ENCODE measurements at places on chromosomes 13 and 19.

DNA sequence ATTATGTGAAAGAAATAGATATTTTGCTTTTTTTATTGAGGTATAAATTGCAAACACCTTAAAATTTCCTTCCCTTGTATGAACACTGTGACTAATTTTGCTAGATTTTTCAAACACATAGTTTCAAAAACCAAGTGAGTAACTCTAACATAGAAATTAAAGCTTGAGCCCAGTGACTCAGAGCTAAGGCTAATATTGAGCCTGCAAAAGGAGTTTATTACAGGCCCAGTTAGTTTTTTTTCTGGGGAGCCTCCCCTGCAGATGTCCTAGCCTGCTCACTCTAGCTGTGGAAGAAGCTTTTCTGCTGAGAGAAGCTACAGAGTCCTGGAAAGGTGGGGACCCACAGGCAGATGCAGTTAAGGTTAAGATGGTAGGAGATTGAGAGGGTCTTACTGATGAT lies 3.4 kb downstream of the ZNF430 start:
- no peak for DNase-seq

DNA sequence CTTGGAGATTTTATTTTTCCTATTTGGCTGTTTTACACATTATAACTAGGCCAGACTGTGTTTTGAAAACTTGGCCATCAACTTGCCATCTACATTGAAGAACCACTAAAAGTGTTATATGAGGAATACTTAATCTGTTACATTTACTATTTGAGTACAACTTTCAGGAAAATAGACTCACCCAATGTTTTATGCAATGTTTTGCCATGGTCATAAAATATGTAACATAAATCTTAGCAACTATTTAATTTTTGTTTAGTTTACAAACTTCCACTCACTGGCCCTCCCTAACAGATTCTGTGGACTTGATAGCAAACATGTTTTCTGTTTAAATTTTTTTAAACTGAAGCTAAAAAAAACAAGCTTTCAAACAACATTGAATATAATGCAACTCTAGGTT lies 23.7 kb upstream of the TRPC4 start:
- no peak for DNase-seq

- DNase-seq: peak; percentile 41
Measured at GRCh38 chr19:16586991-16587832, 15.0 kb upstream of the SLC35E1 start.

- DNase-seq: no peak
Measured at GRCh38 chr13:98822225-98822606, 69.7 kb upstream of the SLC15A1 start.

DNA sequence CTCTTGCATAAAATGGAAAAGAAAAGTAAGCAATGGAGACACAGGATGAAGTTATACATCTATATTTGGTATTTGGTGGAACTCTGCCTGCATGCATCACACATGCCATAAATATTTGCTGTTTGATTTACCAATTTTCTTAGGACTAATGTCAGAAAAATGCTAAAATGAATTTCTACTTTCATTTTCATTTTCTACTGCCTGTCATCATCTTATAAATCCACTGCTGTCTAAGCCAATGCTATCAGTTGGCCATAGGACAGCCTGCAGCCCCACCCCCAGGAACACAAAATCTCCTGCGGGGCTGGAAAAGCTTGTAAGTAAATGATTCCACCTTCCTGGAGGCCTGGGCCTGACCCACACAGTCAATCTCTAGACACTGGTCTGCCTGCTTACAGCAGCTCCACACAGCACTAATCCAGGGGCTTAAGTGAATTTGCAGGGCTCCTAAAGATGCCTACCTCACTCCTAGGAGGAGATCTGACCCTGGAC lies 122.0 kb downstream of the ENOX1 start:
- DNase-seq: no peak

- no peak for DNase-seq
Measured at GRCh38 chr19:10855879-10856522, 7.8 kb downstream of the C19orf38 start.

DNA sequence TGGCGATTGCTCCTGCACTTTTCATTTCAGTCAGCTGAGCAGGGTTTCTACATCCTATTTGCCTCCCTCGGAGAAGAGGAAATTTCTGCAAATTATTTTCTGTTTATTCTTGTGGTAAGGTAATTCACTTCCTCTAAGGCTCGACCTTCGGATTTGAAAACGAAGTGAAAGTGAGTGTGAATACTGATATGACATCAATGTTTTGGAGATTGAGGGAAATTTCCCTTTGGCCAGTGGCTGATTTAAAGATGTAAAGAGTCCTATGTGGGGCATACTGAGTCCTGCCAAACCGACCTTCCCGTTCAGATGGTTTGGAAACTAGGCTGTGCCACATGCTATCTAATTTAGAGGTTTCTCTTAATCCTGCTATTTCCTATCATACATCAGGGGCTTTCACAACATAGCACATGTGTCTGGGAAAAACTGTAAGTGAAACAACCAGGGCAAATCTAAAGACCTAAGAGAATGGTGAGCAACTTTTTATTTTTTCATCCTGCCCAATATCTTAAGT lies 112.3 kb downstream of the POSTN start:
- DNase-seq: no peak

- DNase-seq: peak; percentile 67
Measured at GRCh38 chr19:43765109-43765876, 10.5 kb upstream of the SMG9 start.

DNA sequence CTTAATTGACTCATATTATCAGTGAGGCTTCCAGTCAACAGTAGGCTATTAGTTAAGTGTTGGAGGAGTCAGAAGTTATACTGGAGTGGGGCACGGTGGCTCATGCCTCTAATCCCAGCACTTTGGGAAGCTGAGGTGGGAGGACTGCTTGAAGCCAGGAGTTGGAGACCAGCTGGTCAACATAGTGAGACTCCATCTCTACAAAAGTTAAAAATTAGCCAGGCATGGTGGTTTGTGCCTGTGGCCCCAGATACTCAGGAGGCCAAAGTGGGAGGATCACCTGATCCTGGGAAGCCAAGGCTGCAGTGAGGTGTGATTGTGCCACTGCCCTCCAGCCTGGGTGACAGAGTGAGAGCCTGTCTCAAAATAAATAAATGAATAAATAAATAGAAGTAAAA lies 53.2 kb downstream of the COMP start:
- DNase-seq: no peak

GRCh38 chr19:45824531-45825262 lies 9.6 kb upstream of the RSPH6A start:
- DNase-seq: no peak

GRCh38 chr19:11704626-11705025 lies 34.1 kb downstream of the ZNF823 start:
- no peak for DNase-seq

DNA sequence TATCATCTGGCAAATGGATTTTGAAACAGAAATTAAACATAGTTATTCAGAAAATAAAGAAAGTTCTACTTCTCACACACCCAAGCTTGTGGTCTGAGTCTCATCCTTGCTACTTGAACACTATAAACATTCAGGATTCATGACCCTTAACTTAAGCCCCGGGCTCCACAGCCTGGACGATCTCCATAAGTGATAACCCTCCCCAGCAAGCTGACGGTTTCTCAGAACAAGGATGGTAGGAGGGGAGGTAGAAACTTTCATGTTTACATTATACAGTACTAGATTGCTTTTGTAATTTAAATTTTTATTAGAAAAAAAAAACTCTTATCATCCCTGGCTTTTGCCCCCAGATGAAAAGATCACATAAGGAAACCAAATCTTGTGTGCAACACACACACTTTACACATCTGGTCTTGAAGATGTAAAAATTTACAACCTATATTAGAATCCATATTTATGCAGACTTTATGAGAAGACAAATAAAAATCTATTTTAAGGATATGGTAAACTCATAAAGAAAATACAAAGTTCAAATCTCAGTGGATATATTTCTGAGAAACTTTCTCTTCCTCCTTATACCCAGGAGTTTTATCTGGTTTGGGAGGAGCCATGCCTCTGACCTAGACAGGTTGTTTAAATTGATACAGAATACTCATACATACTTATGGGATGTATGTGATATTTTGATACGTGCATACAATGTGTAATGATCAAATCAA lies 20.0 kb upstream of the ATP12A start:
- DNase-seq: no peak

DNA sequence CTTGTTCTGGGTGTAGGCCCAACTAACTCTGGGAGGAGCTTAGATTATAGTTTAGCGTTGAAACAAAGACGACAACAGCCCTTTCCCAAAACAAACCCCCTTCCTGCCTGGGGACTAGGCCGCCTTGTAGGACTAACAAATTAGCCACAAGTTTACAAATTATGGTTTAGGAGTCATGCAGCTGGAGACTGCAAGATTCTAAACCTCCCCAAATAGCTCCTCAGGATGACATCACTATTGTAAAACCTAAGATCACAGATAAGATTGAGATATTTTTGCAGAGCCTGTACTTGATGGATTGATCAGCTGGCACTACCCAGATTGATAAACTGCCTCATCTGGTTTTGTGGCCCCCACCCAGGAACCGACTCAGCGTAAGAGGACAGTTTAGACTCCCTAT lies 2.3 kb upstream of the SLC25A15 start:
- DNase-seq: no peak

GRCh38 chr13:29028868-29029267 lies 208.7 kb downstream of the MTUS2 start:
- no peak for DNase-seq

DNA sequence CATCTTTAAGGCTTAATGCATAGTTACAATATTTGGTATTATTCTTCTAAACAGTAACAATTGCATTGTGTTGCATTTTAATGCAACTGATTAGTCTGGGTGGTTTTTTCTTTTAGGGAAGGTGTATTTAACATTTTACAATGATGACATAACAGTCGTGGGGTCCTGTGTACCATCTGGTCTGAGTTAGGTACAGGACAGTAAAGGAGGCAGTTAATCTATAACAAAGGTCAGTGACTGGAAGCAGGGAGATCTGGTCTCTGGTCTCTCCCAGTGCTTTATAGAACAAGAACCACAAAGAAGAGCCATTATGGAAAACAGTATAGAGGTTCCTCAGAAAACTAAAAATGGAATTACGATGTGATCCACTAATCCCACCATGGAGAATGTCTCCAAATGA lies 2.7 kb upstream of the OR7G2 start:
- DNase-seq: no peak

DNA sequence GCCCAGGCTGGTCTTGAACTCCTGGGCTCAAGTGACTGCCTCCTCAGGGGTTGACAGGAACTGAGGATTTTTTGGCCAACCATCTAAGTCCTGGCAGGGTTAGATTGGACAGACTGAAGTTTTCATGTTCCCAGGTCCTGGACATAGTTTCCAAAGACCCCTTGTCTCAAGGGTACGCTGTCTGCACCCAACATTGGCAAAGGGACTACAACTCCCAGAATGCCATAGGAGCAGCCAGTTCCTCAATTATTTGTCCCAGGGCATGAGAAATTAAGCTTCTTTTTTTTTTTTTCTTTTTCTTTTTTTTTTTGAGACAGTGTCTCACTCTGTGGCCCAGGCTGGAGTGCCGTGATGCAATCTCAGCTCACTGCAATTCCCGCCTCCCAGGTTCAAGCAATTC lies 6.9 kb downstream of the GYS1 start:
- no peak for DNase-seq

DNA sequence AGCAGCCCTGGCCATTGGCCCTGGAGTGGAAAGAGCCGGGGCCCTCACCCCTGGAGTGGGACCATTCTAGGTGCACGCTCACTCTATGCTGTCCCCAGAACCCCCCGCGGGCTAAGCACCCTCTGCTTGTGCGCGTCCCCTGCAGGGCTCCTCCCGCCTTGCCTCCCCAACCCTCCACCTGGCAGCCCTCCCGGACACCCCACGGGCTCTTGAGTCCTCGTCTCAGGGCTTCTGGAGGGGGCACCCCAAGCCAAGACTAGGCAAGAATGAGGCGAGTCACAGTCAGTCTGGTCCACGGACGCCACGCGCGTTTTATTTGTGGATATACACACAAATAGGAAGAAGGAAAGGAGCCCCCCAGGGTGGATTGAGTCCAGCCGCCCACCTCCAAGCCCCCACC lies 7.0 kb upstream of the TMEM161A start:
- no peak for DNase-seq

- no peak for DNase-seq
Measured at GRCh38 chr19:40982594-40983101, 8.4 kb upstream of the CYP2B6 start.

DNA sequence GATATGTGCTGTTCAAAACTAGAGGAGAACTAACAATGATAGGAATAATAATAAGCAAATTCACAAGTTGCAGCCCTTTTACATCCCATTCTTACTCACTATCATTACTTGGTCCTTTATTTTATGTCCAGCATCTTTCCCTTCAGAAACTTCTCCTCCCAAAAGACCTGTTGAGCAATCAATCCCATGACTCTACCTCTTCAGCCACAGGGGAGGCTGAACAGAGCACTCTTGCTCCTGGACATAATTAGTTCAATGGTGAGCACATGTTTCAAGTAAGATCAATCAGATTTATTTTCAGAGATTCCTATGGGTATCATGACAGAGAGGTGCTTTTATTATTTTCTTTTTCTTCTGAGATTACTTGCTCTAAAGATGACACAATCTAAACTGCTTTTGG lies 260.0 kb downstream of the COG6 start:
- no peak for DNase-seq

- peak; percentile 51 for DNase-seq
Measured at GRCh38 chr13:74287724-74288169, 153.5 kb upstream of the KLF12 start.

GRCh38 chr19:3024870-3025548 lies 4.1 kb downstream of the TLE2 start:
- no peak for DNase-seq

DNA sequence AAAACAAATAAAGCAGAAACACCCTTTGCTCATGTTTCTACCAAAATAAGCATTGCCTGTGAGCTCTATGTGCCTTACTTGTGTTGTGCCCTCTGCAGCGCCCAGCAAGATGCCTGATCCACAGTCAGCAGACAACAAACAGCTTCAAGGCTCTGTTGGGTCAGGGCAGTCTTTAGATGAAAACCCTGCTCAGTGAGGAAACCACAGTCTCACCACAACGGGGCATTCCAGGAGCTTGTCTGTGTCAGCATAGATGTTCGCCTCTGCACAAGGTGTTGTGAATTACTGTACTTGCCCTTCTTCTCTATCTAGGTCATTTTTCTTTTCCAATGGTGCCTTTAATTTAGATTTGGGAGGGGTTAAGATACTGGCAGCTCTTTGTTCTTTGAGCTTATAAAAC lies 251.9 kb downstream of the COL4A1 start:
- no peak for DNase-seq

DNA sequence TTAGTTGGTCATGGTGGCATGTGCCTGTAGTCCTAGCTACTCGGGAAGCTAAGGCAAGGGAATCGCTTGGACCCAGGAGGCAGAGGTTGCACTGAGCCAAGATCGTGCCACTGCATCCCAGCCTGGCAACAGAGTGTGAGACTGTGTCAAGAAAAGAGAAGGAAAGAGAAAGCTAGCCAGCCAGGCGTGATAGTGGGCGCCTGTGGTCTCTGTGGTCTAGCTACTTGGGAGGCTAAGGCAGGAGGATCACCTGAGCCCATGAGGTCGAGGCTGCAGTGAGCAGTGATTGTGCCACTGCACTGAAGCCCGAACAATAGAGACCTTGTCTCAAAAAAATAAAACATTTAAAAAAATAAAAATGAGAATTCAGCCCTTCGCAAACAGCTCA lies 33.3 kb downstream of the TIMM13 start:
- no peak for DNase-seq

- no peak for DNase-seq
Measured at GRCh38 chr13:111183087-111183645, 68.1 kb downstream of the ARHGEF7 start.

Data from stimulated activated CD4-positive, alpha-beta T cell treated with anti-CD3 and anti-CD28 coated beads, Interleukin-12 subunit alpha, Interleukin-12 subunit beta, amount 100 ng/mL, for 24 hours (primary cell).